Hypothalamus (tissue), 51 donors: ENCODE measurements at places on chromosomes 6 and 20.

GRCh38 chr6:125182237-125183008 lies 28.9 kb downstream of the TPD52L1 start:
- DNase-seq: no peak

DNA sequence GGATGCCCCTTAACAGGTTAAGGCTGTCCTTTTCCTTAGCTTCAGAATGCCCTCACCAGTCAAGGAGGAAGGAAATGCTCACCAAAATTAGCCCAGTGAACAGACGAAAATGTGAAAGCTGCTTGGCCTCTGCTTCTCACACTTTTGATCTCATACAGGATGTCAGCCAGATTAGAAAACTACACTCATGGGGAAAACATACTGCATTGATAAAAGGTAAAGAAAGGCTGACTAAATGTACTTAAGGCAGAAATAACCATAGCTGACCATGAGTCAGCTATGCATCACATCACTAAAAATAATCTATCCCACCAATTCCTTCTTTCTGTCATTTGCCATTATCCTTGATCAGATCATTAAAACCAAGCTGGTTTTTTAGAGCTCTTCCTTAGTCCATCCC lies 198.4 kb upstream of the TENT5A start:
- no peak for DNase-seq

GRCh38 chr6:139659711-139660110 lies 285.3 kb upstream of the CITED2 start:
- DNase-seq: no peak

DNA sequence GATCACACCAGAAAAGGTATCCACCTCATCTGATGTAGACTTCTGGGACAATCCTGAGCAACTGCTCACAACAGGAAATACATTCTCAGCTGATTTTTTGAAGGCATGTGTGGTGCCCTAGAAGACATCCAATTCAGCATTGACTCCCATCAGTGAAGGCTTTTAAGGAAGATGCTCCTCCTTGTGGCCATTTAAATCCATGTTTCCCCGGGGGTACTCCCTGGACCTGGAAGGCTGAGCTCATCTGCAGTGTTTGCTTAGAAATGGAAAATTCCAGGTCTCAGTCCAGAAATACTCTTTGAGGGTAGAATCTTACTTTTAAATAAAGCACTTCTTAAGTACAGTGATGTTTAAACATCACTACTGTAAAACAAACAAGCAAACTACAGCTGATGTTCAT lies 195.5 kb upstream of the PDE10A start:
- DNase-seq: no peak

GRCh38 chr20:52179331-52180179 lies 12.0 kb downstream of the ZFP64 start:
- no peak for DNase-seq

DNA sequence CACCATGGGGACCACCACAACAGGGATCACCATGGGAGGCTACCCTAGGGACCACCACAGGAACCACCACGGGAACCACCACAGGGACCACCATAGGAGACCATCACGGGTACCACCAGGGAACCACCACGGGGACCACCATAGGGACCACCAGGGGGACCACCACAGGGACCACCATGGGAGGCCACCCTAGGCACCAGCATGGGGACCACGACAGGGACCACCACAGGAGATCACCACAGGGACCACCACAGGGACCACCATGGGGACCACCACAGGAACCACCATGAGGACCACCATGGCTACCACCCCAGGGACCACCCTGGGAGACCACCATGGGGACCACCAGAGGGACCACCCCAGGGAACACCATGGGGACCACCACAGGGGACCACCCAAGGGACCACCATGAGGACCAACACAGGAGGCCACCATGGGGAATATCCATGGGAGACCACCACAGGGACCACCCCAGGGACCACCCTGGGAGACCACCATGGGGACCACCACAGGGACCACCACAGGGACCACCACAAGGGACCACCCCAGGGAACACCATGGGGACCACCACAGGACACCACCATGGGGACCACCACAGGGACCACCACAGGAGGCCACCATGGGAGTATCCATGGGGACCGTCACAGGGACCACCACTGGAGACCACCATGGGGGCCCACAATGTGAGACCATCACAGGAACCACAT lies 67.6 kb upstream of the MPC1 start:
- DNase-seq: no peak

DNA sequence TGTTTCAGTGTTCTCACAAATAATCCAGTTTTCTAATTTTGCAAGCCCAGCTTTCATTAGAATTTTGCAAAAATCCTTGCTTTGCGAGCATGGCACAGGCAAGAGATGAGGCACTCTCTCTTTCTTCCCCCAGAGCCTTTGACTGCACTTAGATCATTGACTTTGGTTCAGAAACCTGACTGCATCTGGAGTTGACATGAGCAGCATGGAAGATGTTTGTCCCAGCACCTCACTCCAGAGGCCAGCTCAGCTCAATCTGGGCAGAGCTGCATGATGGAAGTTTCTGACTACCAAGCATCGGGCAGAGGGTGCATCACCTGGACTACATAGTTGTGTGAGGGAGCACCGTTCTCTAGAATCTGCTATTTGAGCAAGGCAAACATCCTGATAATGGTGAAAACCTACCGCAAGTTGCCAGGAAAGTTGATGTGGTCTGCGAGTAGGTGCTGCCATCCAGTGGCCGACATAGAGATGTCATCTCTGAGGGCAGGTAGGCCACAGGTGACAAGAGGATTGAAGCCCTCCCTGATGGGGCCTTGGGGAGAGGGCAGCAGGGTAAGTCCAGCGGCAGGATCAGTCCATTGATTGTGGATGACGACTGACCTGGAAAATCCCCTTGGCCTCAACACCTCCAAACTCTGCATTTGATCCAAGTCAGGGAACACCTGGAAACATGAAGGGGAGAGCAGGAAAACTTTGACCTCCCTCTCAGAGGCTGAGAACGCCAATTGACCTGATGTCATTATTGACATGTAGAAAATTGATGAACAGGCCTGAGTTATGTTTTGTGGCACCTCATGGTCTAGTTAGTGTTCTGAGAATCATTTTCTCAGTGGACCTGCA lies 3.8 kb upstream of the LPA start:
- DNase-seq: no peak
